Stimulated activated CD4-positive, alpha-beta T cell treated with anti-CD3 and anti-CD28 coated beads, Interleukin-1b, Interleukin-23, amount 100 ng/mL, for 4 hours (primary cell): ENCODE measurements at places on chromosomes 1 and 21.

- DNase-seq, result no peak
Observed at GRCh38 chr1:13664451-13664850, 35.5 kb upstream of the PRDM2 start.

GRCh38 chr1:92118826-92119225, 38.7 kb downstream of the BTBD8 start:
- no peak for DNase-seq

DNA sequence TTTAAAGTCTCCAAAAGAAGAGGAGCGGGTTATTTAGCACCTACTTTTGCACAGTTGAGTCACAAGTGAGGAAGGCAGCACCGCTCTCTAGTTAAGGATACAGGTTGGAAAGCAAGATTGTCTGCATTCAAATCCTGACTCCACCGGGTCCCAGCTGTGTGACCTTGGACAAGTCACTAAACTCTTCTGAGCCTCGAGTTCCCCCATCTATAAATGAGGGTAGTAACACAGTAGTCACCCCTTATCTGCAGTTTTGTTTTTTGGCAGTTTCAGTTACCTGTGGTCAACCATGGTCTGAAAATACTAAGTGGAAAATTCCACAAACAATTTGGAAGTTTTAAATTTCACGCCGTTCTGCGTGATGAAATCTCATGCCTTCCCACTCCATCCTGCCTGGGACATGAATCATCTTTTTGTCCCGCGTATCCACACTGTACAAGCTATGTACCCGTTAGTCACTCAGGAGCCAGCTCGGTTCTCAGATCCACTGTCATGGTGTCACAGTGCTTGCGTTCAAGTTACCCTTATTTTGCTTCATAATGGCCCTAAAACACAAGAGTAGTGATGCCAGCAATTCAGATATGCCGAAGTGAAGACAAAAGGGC, 49.4 kb downstream of the CAPZB start:
- DNase-seq, result no peak

DNA sequence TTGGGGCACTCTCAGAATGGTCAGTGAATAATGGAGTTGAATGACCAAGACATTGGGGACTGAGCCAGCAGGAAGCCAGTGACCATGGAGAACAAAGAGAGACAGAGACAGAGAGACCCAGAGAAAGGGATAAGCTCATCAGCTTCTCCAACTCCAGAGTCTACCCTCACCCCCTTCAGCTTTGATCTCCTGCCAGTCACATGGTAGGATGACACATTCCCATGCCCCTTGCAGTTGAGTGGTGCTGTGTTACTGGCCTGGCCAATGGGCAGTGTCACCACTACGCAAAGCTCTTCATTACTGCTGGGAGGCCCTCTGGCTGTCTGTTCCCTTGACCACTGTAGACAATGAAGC, 643.5 kb downstream of the AJAP1 start:
- no peak for DNase-seq

DNA sequence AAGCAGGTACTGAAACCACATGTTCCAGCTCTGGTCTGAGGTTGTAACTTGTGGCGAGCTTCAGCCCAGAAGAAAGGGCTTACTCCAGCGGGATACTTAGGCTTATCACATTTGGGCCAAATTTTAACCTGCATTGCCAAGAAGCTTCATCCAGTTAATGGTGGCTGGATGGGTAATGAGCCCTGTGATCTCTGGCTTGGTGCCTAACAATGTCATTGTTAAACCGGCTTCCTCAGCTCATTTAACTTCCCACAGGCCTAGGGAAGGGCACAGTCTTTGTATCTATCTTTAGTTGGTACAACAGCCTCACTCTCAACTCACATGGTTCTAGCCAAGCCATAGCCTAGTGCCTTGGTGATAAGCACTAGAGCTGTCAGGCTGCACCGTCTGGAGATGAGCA, 43.6 kb upstream of the CCDC190 start:
- DNase-seq, result no peak

DNA sequence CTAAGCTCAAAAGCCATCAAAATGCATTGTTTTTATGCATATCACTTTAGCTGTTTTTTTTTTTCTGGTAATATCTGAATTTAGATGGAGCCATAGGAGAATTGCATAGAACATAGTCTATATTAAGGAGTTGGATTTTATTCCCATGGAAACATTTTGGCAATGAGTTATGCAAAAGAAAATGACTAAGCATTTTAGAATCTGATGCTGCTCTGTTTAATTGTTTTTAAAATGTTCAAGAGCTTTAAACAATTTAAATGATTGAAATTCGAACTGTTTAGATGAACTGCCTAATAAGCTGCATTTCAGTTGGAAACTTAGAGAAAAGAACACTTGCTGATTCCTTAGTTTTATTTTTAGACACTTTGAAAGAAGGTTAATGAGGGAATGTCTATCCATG, 1531.5 kb upstream of the B3GALT2 start:
- DNase-seq, result no peak

GRCh38 chr1:235313931-235314678, 13.9 kb downstream of the ARID4B start:
- DNase-seq, result no peak

DNA sequence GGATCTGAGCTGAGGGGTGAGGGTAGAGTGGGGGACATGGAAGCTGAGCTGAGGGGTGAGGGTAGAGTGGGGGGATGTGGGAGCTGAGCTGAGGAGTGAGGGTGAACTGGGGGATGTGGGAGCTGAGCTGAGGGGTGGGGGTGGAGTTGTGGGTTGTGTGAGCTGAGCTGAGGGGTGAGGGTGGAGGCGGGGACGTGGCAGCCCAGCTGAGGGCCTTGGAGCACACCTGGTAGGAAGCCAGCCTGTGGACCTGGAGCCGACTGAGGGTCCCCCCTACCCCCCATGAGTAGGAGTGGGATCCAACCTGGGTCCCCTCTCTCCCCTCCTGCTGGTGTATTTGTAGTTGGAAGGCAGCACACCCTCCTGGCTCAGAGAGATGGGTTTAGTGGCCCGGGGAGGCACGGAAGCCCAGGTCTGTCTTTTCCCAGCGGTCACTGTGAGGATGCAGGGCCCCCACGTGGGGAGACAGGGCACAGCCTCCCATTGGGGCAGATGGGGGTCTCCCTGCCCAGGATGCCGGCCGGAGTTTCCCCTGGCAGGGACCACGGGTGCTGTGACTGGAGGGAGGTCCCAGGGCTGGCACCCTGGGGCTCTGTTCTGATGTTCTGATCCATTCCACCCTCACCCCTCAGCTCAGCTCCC, 13.2 kb upstream of the NPHP4 start:
- no peak for DNase-seq

- no peak for DNase-seq
Observed at GRCh38 chr1:228308628-228309325, 97.9 kb downstream of the TRIM11 start.

DNA sequence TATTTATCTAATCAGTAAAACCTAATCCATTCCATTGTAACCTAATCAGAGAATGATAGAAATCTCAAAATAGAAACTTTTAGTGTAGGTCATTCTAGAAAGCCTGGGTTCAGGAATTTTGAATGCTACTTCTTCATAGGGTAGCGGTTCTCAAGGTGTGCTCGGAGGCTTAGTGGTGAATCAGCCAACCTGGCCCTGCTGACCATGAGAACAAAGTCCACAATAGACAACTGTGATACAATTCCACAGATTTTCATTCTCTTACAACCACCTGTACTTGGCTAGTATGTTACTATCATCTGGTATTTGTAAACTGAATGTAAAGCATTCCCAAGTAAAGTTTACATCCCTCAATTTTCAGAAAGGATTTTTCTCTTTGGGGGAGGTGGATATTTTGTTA, 7.5 kb upstream of the PUM1 start:
- no peak for DNase-seq

- DNase-seq, result no peak
Observed at GRCh38 chr1:233364695-233365539, 37.4 kb downstream of the MAP3K21 start.

DNA sequence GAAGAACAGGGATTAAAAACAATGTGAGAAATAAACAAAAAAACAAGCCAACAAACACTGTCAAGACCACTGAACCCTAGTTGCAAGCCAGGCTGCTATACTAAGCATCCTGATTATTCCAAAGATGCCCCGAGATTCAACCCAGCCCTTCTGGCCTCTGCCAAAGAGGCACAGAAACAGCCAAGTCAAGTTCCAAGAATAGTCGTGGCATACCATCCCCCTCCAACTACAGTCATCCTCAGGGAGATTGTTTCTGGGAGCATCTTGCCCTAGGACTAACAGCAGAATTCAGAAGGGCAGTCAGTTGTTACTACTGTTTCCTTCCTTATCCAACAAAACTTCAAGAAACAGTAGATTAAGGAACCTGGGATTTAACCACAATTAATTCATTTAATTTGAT, 52.3 kb downstream of the ABL2 start:
- DNase-seq, result no peak

GRCh38 chr1:168836469-168836868, 107.5 kb upstream of the DPT start:
- no peak for DNase-seq

- DNase-seq, result no peak
Observed at GRCh38 chr1:219326843-219327242, 153.2 kb downstream of the LYPLAL1 start.

- DNase-seq, result no peak
Observed at GRCh38 chr1:10841118-10841517, 44.7 kb upstream of the CASZ1 start.

DNA sequence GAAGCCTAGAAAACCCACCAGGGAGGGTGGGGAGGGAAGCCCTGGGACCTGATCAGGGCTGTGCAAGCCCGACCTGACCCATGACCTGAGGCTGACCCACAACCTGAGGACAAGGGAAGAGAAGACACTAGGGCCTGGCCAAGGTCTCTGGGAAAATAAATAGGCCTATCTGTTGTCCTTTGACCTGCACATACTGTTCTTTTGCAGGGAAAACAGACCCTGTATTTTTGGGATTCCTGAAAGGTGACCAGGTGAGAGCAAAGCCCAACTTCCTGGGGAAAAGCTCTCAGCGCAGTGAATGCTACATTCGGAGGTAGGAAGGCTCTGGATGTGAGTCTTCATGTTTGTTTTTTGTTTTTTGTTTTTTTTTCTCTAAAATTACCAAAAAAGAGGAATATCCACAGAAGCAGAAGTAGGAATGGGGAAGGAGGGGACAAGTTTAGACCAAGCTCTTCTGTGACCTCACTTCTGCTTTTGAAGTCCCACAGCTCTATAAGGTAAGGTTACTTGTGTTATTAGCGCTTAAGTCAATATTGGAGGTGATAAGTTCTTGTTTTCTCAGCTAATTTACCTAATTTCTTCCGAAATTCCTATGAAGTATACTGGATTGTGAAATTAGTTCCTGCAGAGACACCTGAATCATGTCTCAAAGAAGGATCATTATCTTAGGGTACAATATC, 26.2 kb upstream of the LYST start:
- no peak for DNase-seq

DNA sequence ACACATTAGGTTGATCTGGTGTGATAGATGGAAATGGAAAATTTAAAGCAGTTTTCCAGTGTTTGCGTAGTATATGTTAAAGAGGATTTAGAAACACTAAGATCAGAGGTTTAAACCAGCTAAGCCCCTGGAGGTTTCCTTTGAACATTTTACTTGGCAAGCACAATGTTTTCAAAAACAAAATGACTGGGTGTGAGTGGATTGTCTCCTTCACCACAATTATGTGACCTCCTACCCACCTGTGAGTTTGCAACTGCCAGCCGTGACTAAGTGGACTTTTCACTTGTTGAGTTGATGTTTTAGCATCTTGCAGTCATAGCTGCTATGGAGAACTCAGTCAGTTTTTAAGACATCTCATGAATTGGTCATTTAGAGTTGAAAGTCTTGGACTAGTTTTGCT, 4.7 kb downstream of the CCDC190 start:
- no peak for DNase-seq

DNA sequence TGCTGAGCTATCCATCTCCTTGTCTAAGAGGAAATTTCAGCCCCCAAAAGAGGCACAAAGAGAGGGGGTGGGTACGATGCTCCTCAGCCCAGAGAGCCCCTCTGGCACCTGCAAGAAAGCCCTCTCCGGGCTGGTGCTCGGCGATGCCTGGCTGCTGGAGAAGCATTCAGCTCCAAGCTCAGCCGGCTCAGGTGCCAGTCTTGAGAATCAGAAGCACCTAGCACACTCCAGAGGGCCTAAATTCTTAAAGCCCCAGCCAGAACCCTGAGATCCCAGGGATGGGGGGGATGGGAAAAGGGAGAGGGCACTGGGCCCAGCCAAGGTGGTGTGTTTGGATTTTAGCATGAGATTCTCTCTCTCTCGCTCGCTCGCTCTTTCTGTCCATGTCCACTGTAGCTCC, 2.9 kb downstream of the GRIK3 start:
- no peak for DNase-seq

DNA sequence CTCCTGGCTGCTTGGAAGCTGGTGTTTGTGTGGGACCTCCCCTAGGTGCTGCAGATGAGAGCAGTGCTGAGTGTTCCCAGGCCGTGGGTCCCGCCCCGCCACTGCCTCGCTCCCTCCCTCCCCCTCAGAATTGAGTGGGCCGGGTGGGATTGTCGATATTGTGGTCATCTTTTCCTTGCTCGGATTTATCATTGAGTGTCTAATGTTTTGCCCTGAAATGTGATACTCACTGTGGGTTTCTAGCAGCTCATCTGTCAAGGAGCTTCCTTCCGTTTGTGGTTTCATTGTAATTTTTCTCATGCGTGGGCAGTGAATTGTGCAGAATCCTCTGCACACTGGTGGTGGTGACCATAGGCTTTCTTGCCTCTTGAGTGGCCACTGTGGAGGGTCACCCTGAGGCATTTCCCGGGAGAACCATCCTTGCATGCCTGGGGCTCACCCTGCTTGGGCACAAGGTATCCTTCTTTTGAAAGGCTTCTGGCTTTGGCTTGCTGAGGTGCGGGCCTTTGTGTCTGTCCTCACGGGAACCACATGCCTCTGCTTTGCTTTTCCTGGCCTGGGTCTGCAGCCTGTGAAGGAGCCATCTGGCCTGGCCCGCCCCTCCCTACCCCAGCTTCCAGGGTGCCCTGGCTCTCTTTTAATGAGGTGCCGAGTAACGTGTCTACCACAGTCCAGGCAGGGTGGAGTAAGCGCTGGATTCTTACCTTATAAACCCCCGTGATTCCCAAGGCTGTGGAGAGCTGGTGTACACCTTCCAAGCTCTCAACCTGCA, 25.6 kb downstream of the SLX9 start:
- peak; percentile 15 for DNase-seq

DNA sequence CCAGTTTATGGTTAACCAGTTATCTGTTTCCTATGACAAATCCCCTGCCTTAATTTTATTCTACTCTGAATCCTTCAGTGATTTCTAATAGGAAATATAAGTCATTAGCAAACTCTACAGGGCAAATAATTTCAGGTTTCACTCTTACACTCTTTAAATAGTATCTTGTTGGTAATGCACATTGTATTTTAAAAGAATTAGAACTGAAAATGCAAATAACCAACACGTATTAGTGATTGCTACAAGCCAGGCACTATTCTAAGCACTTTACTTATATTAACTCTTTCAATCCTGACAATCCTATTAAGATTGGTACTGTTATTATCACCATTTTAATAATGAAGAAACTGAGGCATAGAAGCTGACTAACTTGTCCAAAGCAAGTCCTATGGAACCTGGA, 48.3 kb upstream of the LHX8 start:
- DNase-seq, result no peak

- no peak for DNase-seq
Observed at GRCh38 chr1:8158995-8159394, 132.9 kb upstream of the ERRFI1 start.

GRCh38 chr1:59565611-59566410, 248.9 kb upstream of the HOOK1 start:
- DNase-seq, result no peak
